ENCODE measurements at places on chromosomes 2 and 18. TPM values are rescaled to one million over a fixed set of nuclear protein-coding genes. Genes with fewer than 3 reads are reported as not detected.

Gene SGPP2
- 47.4 TPM for total RNA-seq

Gene CHRND
- total RNA-seq = not detected

GRCh38 chr2:148519013-148519412 is 125.5 kb upstream of the EPC2 start:
- DNase-seq = no peak

Gene RGPD4
- total RNA-seq = 0.14 TPM

DNA sequence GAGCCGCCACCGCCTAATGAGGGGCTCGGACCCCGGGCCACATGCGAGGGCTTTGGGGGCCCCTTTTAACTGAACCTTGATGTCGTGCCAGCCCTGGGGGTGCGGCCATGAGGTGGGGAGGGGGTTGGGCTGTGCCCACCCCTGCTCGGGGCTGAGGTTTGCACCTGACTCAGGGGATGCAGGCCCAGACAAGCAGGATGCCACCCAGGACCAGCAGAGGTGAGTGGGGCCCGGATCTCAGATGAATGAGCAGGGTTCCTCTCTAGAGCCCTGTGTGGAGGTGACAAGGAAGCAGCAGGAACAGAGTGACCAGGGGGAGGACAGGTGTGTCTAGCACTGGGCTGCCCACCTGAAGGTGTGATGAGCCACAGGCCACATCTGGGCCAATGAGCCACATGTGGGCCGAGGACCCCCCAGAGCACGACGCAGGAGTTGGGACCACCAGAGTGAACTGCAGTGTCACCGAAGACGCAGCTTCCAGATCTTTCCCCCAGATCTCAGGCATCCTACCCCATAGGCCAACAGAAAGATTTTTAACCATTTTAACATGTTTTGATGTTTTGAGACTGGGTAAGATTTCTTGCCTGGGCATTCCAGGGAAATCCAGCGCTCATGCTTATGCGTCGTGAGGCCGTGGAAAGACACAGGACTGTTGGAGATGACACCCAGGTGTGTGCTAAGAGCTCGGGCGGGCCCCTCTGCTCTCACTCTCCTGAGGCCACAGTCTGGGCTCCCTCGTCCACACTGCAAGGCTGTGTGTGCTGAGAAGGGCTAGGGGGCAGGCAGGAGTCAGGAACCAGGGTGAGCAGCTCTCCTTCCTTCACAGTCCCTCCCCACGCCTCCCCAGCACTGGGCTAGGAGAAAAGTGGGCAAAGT is 73.6 kb downstream of the DDX1 start:
- no peak for DNase-seq

DNA sequence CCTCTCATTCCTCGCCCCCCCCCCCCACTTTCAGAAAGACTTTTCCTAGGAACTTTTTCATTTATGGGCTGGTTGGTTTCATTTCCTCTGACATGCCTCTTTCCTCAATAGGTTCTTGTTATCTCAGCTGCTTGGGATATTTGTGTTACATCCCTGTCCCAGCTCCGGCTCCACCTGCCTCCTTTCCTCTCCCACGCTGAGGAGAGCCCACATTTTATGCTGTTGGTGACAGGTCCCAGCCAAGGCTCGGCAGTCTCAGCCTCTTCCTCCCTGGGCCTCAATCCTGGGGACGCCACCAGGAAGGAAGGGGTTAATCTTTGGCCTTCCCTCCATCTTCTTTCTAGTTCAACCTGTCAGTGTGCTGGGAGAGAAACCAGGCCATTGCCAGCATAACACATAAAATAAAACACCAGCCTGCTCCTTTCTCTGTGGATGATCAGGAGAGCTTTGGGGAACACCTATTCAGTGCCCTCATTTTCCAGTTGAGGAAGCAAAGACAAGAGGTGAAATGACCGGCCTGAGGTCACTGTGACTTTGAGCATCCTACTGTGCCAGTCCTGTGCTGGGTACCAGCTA is 216.9 kb upstream of the TNP1 start:
- no peak for DNase-seq

Gene SP5
- total RNA-seq = not detected

Gene ZC3H15
- 98.8 TPM for total RNA-seq

Gene ERFE
- total RNA-seq = 18.1 TPM

Gene LRATD1
- 4.7 TPM for total RNA-seq

DNA sequence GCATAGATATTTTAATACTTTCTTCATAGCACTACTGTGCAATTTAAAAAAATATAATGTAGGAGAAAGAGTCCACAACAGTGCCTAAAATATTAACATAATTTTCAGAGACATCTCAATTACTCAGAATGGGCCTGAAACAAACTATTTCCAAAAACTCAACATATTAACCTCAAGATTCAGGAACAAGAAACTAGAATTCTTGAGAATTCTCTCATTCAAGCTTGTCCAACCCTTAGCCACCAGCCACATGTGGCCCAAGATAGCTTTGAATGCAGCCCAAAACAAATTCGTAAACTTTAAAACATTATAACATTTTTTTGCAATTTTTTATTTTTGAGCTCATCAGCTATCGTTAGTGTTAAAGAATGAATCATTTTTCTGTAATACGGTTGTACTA is 35.2 kb downstream of the LNPK start:
- no peak for DNase-seq

Gene ST8SIA3
- not detected for total RNA-seq

- DNase-seq = no peak
These were observed 8.2 kb downstream of the WDR54 start for GRCh38 chr2:74429487-74430451.

Gene IL18R1
- 3.5 TPM for total RNA-seq

- DNase-seq = no peak
These were observed 282.6 kb downstream of the SPAG16 start for GRCh38 chr2:213566846-213567245.

Gene OXER1
- not detected for total RNA-seq

Gene LMAN1
- 227 TPM for total RNA-seq

Gene C1GALT1C1L
- total RNA-seq = 0.27 TPM

GRCh38 chr2:153595939-153596338 is 117.4 kb upstream of the RPRM start:
- DNase-seq = peak; percentile 61

DNA sequence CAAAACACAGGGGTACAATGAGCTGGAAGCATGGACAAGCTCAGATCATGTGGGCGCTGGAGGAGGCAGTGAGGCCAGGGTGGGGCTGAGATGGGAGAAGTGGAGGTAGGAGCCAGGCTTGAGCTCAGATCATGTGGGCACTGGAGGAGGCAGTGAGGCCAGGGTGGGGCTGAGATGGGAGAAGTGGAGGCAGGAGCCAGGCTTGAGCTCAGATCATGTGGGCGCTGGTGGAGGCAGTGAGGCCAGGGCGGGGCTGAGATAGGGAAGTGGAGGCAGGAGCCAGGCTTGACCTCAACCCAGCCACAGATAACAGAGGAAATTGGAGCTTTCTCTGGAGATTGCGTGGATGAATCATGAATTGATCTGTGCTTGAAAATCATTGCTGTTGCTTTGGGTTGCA is 48.3 kb upstream of the TMEM18 start:
- no peak for DNase-seq

All from MCF 10A (cell line).